Endothelial cell of coronary artery (primary cell): ENCODE measurements at places on chromosomes 5 and 9. TPM values are rescaled to one million over a fixed set of nuclear protein-coding genes. Genes with fewer than 3 reads are reported as not detected.

CD72 gene
- not detected in 2 replicates for total RNA-seq

RFK gene
- 32.8 and 43.4 TPM in 2 replicates for total RNA-seq

SH3TC2 gene
- 3.2 and 6.0 TPM in 2 replicates for total RNA-seq

PCDHA9 gene
- total RNA-seq = 0.09 TPM in 2 replicates

ANXA1 gene
- total RNA-seq = 467 and 638 TPM in 2 replicates

LHX3 gene
- total RNA-seq = not detected in 2 replicates
